Hepatocyte (in vitro differentiated cells): ENCODE measurements at places on chromosomes 16 and 17.
A peak's percentile ranks its signal among the peaks of the same experiment; 100 is the strongest.

- DNase-seq = no peak
These were observed 55.0 kb downstream of the SPACA3 start for GRCh38 chr17:33046361-33047255.

DNA sequence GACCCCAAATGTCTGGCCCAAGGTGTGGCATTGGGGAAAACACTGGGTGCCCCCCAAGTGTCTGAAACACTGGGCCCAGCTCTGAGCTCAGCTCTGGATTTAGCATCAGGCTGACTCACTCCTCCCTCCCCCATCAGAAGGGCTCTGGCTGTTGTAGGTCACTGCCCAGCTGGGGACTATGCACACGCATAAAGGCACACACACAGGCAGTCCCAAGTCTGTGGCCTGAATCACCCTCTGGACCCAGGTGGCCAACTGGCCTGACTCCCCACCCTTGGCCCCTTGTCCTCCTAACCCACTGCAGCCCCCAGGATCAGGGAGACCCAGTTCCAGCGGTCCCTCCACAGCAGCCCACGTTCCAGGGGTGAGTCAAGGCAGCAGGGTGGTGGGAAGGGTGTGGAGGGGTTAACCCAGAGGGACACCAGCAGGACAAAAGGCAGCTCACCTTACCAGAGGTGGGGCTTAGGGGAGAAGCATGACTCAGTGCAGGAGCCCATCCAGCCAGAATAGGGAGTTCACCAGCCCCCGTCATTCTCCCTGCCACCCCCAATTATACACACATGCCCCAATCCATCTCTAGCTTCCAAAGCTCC lies 47.0 kb downstream of the MYO18A start:
- no peak for DNase-seq

DNA sequence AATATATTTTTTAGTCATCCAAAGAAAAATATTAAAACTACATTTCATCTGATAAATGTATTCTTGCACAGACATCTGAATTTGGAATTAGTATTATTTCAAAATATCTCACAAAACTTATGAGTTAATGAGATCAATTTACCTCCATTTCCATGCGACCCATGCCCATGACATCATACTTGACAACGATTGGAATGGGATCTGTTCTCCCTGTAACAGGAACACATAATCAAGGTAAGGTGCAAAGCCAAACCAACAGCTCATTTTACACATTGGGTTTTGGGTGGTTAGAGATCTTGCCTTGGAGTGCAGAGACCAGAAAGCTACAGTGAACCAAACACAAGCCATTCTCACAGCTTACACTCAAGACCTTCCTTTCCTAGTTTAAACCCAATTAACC lies 46.9 kb upstream of the ITGA2B start:
- DNase-seq = no peak

GRCh38 chr16:57926041-57926440 lies 44.9 kb downstream of the CNGB1 start:
- no peak for DNase-seq

- DNase-seq = no peak
These were observed 20.9 kb downstream of the RHBDL3 start for GRCh38 chr17:32286518-32286900.

GRCh38 chr16:22232277-22233036 lies 26.4 kb downstream of the EEF2K start:
- DNase-seq = peak; percentile 72

GRCh38 chr17:64729201-64729600 lies 67.1 kb upstream of the SMURF2 start:
- no peak for DNase-seq

GRCh38 chr16:4272114-4272956 lies 488 bp downstream of the TFAP4 start:
- peak; percentile 65 for DNase-seq

DNA sequence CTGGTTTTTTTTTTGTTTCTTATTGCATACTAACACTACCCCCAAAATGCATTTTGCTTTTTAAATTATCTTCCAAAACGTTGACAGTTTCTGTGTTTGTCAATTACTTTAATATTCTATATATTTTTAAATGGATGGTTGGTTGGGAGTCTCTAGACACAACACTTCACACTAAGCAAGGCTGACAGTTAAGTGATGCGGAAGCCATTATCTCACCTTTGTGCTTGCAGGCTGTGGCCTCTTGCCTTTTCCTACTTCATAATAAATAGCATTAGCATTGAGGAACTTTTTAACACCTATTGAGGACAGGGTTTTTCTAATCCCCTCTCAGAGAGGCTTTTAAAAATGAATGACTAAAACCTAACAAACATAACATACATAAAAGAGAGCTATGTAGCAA lies 280.8 kb upstream of the TBX2 start:
- DNase-seq = no peak

- peak; percentile 45 for DNase-seq
These were observed 35.5 kb downstream of the ADCY7 start for GRCh38 chr16:50301626-50302471.

- peak; percentile 52 for DNase-seq
These were observed 24.8 kb downstream of the MAP1LC3B start for GRCh38 chr16:87416826-87417527.

GRCh38 chr16:24440306-24440705 lies 99.1 kb upstream of the RBBP6 start:
- DNase-seq = no peak

DNA sequence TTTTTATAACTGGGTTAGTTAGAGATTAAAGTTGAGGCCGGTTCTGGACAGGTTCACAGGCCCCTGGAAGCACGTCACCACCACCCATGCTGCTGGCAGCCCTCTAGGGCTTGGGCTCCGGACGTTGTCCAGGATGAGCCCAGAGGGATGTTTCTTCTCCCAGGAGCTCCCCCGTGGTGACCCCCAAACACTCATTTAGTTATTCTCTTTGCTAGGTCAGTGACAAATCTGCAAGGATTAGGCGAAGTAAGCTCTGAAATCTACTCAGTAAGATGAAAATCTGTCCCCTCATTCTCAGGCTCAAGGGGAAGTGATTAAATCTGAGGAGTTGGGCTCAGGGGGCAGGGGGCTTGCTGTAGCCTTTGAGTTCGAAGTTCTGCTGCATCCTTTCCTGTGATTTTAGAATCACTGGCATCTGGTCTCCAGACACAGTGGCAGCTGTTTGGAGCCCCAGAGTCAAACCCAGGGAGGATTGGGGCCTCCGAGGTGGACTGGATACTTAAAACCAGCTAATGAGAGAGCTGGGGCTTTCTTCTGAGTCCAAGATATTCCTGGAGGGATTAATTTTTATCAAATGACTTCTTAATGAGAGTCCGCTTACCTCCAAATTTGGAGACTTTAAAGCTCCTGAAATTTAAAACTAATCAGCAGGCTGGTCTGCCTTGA lies 49.2 kb upstream of the HS3ST2 start:
- no peak for DNase-seq

DNA sequence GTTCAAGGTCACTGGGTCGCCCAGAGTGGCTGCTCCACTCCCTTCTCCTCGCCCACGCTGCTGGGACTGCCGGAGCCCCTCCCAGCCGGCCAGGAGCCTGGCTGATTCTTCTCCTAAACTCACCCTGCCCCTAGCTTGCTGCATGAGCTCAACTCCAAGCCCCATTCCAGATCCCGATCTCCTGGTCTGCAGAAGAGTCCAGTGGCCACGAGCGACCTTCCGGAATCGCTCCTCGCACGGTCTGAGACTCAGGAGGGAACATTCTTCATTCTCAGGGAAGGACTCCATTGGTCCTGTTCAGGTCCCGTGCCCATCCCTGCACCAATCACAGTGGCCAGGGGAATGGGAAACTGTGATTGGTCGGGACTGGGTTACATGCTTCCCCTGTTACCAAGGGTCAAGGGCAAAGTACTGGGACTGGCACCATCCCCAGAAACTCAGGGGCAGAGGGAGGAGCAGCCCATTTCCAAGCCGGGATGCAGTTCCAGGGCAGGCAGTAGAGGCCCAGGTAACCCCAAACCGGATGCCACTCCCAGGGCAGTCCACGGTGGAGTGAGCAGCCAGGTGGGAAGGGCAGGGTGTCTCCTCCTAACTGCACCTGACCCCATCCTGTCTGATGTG lies 24.5 kb upstream of the CIBAR2 start:
- no peak for DNase-seq

DNA sequence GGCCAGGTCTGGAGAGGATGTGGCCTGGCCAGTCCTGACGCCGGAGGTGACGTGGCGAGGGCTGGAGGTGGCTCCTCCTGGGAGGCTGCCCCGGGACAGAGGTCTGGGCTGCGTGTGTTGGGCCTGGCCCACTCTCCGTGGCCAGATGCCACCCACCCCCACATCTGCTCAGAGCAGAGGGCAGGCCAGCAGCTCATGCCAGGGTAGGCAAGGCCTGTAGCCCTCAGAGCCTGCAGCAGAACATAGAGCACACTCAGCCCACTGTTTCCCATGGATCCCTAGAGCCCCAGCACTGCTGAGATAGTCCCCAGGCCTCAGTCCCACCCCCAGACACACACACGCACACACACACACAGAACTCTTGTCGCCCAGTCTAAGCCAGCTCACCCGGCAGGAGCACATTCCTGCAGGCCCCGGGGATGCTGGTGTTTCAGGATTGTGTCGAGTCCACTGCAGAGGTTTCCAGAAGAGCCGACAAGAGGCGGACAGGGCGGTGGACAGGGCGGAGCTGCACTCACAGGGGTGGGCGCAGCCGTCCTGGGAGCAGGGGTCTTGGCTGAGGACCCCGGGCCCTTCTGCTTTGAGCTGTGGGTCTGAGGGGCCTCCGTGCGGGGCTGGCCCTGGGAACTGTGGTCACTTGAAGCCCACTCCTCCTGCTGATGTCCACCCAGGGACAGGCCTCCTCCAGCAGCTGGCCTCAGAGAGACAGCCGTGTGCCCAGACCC lies 33.4 kb downstream of the SOX8 start:
- DNase-seq = peak; percentile 39

DNA sequence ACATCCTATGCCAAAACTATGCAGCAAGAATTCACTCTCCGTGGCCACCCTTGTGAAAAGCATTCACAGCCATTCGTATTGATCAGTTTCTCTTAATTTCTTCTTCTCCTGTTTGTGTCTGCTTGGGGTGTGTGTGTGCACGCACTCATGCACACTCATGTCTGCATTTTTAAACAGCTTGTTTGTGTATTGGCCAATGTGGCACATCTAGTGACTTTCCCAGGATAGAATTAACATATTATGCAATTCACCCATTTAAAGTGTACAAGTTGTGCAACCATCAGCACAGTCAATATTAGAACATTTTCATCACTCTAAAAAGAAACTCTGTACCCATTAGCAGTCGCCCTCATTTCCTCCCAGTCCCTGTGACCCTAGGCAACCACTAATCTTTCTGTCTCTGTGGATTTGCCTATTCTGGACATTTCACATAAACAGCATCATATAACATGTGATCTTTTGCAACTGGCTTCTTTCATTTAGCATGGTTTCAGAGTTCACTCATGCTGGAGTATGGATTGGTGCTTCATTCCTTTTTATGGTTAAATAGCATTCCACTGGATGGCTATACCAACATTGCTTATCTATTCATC lies 20.1 kb downstream of the IRX3 start:
- no peak for DNase-seq

GRCh38 chr17:81309859-81310839 lies 15.0 kb upstream of the SLC38A10 start:
- DNase-seq = no peak

- no peak for DNase-seq
These were observed 97.0 kb downstream of the USP31 start for GRCh38 chr16:23052221-23052620.

GRCh38 chr16:360698-361336 lies 8.3 kb upstream of the AXIN1 start:
- no peak for DNase-seq

DNA sequence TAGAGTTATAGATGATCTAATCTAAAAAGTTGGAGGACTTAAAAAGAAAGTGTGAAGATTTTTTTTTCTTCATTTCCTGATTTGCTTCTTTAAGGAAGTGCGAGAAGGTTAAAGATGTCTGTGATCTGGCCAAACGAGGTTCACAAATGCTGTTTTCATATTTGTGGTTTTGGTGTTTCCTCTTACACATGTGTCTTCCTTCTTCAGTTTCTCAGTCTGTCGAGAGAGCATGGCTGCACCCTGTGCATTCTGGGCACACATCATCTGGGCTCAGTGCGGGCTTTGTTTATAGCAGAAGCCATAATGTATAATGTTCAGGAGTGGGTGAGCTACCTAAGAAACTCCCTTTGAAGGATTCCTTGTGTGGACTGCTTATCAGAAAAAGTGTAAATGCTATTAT lies 260.4 kb upstream of the TBX2 start:
- DNase-seq = no peak

- DNase-seq = no peak
These were observed 52.6 kb upstream of the MAP3K14 start for GRCh38 chr17:45369421-45369820.

GRCh38 chr16:10667239-10667638 lies 27.5 kb downstream of the TEKT5 start:
- no peak for DNase-seq

DNA sequence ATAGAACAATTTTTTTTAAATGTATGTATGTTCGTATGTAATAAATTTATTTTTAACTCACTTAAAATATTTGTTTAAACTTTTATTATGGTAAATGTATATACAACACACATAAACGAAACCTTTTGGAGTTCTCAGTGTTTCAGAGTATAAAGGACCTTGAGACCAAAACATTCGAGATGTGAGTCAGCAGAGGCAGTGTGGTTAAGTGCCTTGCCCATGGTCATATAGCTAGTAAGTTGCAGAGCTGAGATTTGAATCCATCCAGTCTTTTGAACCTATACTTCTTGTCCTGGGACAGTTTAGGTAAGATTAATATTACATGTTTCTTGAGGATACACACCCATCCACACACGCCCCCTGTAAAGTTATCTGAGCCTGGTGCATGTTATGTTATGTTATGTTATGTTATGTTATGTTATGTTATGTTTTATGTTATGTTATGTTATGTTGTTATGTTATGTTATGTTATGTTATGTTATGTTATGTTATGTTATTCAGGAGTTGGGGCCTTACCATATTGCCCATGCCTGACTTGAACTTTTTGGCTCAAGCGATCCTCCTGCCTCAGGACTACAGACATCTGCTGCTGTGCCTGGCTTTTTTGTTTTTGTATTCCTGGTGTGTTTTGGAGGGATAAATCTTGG lies 41.8 kb downstream of the TNRC6A start:
- no peak for DNase-seq

- DNase-seq = no peak
These were observed 73.9 kb downstream of the CDH13 start for GRCh38 chr16:82700541-82701235.

GRCh38 chr16:81786321-81786720 lies 7.2 kb downstream of the PLCG2 start:
- DNase-seq = no peak

DNA sequence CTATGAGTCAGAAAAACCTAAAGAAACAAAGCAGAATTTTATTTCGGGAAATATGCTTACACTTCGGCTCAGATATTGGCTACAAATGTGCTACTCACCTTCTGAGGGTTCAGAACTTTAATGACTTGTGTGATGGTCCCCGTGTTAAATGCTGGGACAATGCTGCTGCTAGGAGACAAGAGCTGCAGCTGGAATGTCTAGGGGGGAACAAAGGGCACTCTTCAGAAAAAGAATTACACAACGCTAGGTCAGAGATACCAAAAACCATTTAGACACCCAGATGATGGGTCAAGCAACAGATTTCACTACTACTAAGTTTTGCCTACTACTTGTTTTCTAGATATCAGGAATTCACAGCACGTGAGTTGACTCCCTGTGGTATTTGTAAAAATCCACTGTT lies 10.0 kb upstream of the PHLPP2 start:
- no peak for DNase-seq
